ENCODE measurements at places on chromosomes 7 and 10. TPM values are rescaled to one million over a fixed set of nuclear protein-coding genes. Genes with fewer than 3 reads are reported as not detected.

- DNase-seq = no peak
Measured at GRCh38 chr10:79361726-79362397, 14.6 kb downstream of the PPIF start.

DNA sequence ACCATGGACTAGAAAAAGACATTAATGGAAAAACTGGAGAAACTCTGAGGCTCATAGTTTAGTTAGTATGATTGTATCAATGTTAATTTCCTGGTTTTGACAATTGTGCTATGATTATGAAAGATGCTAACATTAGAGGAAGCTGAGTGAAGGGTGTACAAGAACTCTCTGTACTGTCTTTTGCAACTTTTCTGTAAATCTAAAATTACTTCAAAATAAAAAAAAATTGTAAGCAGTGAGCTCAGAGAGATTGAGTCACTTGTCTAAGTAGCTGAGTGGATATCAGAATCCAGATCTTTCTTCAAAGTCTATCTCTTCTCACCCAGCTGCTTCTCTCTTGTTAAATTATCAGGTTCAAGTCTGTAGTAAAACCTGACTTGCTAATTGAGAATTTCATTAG is 181.1 kb downstream of the PLCE1 start:
- DNase-seq = no peak

DNA sequence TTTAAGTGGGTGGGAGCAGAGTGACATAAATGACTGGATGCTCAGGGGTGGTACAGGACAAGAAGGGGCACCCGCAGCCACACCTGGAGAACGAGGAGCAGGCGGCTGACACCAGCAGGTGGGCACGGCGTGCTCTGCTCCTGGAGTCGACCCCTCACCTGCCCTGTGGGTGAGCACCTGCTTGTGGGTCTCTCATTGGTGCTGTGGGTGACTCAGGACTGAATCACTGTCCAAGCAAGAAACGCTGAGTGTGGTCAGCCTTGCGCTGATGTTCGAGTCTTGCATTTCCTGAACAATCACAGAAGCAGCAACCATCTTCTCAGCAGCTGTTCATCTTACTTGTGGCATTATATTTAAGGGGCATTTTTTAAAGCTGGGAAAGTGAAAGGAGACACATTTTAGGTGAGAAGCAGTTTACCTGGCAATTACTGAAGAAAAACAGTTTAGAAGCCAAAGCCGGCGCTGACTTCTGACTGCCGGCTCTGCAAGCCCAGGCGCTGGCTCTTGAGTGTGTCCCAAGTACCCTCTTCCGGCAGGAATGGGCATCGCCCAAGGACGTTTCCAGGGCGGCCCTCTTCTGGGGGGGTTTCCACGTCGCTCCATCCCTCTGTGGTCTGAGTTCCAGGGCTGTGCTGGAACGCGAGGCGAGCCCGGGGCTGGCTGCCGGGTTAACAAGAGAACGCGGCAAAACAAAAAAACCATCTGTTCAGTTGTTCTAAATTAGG is 145.2 kb upstream of the PFKP start:
- DNase-seq = no peak

DNA sequence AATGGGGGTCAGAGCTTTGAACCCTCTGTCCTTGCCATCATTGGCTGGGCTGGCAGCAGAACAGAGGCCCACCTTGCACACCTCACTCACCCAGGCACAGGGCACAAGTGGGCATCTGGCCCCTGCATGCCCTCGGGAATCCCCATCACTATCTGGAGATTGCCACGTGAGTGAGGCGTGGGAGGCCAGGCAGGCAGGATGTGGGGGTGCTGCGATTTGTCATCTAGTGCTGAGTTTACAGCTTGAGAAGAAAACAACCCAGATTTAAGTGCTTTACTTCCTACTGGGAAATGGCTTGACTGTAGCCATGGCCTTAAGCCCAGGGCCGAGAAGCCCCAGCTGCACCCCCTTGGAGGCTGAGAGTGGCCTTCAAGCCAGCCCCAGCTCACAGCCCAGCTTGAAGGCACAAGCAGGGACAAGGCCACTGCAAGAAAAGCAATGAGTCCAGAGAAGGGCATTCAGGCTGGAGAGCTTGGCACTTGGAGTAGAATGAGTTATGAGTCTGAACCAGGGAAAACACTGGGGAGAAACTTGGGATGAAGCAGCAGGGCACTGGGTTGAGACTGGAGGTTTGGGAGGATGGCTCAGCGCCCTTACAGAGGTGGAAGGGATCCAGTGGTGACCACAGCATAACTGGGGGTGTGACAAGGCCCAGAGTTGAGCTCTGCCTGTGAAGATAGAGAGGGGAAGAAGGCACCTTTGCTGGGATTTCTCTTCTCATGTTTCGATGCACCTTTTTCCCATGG is 123.0 kb downstream of the CXCL12 start:
- no peak for DNase-seq

LIPN gene
- total RNA-seq = 8.2 TPM

PRSS1 gene
- not detected for total RNA-seq

NEUROD6 gene
- total RNA-seq = 0.30 TPM
